ENCODE measurements at places on chromosomes 11 and 22. TPM values are rescaled to one million over a fixed set of nuclear protein-coding genes. Genes with fewer than 3 reads are reported as not detected.

The POTEH gene
- total RNA-seq = not detected

The SDHD gene
- 146 TPM for total RNA-seq

The AASDHPPT gene
- total RNA-seq = 45.0 TPM

The ETS1 gene
- total RNA-seq = 28.7 TPM

The RCOR2 gene
- 2.0 TPM for total RNA-seq

The BCO2 gene
- 1.2 TPM for total RNA-seq

The MS4A6E gene
- not detected for total RNA-seq

The IL18 gene
- not detected for total RNA-seq
